Hypothalamus (tissue), 51 donors: ENCODE measurements at places on chromosomes 7 and 10.

DNA sequence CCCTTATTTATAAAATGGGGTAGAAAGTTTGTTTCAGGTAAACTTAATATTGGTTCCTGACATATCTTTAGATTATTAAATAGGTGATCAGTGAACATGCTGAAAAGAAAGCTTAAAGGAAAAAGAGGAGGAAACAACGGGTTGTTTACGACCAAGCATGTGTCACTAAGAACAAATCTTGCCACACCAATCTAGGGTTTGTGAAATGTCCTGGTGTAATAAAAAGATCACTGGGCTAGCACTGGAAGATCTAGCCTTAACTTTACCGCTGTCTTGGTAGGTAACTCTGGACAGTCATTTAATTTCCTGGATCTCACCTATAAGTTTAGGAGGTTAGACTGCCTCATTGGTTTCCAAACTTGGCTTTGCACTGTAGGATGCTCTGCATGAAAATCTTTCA lies 19.0 kb downstream of the VPS26A start:
- no peak for DNase-seq

DNA sequence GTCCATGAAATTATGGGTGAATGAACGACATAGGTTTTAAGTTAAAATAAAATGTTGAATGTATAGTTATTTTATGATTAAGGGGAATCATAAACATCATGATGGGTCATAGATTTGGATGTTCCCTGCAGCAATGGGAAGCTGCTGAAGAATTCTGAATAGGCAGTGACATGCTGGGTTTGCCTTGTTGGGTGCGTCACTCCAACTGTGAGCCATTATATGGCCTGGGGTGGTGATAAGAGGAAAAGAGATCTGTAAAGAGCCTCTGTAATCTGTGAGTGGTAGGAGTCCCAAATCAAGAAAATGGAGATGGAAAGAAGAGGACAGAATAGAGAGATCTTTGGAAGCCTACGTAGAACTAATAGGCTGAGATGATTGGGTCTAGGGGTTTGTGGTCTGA lies 58.1 kb upstream of the GPR26 start:
- no peak for DNase-seq

DNA sequence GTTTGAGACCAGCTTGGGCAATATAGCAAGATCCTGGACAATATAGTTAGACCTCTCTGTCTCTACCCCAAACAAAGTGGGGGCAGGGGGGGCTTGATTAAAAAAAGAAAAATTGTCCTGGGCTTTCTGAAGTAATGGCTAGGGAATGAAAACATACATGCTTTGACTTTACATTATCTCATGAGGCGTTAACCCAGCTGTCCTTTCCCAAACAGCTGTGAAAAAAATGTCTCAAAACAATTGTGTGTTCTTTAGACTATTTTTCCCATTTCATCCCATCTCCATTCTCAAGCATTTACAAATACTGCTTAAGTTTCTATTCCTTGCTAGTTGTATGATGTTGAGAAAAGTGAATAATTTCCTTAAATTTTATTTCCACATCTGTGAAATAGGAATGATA lies 27.0 kb upstream of the CDK13 start:
- DNase-seq, result no peak

DNA sequence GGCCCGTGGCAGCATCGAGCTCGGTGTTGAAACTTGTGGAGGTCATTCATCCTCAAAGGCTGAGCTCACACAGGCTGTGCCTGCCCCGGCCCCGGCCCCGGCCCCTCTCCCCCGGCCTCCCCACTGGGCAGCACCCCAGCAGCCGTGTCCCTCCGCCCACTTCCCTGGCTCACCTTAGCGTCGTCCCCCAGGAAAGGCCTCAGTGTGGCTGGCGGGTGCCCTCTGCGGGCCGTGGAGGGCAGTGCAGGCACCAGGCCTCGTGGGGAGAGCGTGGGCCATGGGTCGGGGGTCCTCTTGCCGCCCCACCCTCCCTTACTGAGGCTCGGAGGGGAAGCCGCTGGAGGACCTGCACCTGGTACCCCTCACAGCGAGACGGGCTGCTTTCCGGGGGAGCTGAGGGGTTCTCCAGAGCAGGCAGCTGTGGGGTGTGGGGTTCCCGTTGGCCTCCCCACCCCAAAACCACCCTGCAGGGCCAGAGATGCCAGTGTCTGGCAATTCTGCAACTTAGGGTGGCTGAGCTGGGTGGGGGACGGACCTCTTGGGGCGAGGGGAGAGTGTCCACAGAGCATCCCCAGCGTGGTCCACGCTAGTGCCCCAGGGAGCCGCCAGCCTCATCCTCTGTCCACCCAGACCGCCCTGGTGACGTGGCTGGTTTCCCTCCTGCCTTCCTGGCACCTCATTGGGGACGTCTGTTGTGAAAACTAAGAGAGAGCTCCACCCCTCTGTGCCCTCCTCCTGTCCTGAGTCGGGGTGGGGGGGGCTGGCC lies 44.2 kb upstream of the DPYSL4 start:
- DNase-seq, result no peak

DNA sequence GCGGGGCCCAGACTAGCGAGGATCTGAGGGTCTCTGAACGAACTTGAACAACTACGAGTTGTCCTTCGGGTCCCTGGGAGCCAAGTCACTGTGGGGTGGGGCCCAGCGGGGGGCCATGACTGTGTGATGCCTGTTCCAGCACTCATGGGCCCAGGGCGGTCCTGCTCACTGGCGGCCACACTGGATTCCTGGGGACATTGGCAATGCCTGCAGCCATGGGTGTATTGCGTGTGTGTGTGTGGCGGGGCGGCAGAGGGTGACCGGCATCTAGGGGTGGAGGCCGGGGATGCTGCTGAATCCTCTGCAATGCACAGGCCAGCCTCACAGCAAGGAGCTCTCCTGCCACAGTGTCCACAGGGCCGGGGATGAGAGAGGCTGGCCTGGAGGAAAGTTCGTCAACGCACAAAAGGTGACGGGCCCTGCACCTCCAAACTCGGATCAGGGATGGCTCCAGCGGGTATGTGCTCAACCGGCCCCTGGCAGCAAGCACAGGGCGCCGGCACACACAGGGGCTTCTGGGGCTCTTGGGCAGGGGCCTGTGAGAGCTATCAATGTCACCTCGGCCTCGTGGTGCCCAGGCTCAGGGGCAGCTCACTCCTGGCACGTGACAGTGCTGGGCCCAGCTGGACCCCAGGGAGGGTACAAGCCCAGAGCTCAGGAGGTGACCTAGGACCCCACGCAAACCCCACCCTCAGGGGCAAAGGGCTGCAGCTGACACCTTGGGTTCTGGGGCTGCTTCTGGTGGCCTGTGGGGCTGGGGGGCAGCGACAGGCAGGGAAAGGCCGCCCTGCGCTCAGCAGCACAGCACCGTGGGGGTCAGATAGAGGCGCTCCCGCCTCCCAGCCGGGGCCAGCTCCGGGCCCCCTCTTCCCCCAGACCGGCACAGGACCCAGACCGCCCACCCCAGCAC lies 27.9 kb downstream of the PAPOLB start:
- no peak for DNase-seq

GRCh38 chr7:46660402-46660980 lies 739.4 kb upstream of the IGFBP3 start:
- no peak for DNase-seq

GRCh38 chr7:40299097-40299496 lies 164.3 kb downstream of the SUGCT start:
- no peak for DNase-seq
